ENCODE measurements at places on chromosomes 2 and 18. TPM values are rescaled to one million over a fixed set of nuclear protein-coding genes. Genes with fewer than 3 reads are reported as not detected.

DNA sequence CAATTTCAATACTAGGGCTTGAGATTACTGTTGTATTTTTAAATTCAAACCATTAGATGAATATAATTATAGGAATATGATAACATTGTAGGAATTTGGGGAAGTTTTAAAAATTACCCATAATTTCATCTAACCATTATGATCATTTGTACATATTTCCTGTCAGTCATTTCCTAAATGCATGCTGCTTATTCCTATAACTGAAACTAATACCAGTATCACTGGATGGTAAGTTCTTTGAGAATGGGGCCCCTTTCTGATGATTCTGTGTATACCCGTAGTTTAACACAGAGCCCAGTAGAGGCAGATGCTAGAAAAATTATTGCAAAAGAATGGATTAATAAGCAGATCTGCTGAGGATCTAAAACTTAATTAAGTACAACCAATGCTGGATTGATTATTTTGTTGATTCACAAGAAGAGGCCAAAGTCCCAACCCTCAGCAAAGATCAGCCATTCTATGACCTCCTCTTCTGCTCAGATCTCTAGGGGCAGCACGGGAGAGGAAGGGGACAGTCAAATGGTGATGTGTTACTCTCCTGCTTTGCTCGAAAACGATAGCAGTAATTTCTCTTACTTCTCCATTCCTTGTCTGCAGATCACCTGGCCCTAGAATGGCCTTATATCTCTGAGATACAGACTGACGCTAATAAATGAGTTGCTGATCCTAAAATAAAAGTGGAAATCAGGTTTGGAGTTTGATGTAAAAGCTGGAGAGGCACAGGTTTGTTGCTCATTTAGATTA lies 69.5 kb upstream of the PELI1 start:
- DNase-seq: no peak

Gene RFX8
- total RNA-seq: not detected

DNA sequence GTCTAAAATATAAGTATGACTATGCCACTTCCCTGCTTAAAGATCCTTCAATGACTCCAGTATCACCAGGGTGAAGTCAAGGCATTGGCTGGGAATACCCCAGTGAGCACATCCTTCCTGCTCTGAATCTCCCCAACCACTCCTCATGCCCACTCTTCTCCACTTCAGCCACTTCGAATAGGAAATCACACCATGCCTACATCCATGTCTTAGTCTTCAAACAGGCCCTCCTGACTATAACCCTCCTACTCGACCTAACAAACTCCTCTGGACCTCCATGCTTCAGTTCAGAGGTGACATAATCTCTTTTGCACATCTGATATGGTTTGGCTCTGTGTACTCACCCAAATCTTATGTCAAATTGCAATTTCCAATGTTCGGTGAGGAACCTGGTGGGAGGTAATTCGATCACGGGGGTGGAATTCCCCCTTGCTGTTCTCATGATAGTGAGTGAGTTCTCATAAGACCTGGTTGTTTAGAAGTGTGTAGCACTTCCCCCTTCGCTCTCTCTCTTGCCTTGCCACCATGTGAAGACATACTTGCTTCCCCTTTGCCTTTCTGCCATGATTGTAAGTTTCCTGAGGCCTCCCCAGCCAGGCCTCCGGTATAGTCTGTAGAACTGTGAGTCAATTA lies 87.8 kb upstream of the TFCP2L1 start:
- DNase-seq: no peak

GRCh38 chr2:138185827-138186226 lies 221.6 kb downstream of the HNMT start:
- DNase-seq: no peak

GRCh38 chr2:207283356-207283755 lies 117.6 kb upstream of the KLF7 start:
- DNase-seq: no peak

GRCh38 chr18:10798727-10799550 lies 273.1 kb downstream of the NAPG start:
- no peak for DNase-seq

Data from MCF 10A (cell line).